Activated CD4-positive, alpha-beta T cell treated with anti-CD3 and anti-CD28 coated beads for 4 hours (primary cell): ENCODE measurements at places on chromosomes 13 and 19.

DNA sequence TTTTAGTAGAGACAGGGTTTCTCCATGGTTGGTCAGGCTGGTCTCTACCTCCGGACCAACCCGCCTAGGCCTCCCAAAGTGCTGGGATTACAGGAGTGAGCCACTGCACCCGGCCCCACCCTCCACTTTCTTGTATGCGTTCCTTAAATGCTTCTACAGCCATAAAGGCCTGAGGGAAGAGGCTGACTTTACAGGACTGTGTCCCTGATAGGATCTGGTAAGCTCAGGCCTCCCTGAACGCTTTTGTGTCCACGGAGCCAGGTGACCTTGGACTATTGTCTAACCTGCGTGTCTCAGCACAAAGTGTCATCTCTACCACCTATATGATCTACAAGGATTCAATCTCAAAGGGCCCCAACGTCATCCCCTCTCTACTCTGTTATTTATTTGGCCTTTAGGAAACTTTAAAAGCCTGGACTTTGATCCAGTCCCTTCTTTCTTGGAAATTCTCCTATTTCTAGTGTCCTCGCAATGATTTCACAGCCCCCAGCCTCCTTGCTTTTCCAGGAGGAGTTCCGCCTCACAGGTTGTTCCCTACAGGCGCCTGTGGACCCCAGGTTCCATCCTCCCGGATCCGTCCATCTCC, 701 bp downstream of the ZNF552 start:
- DNase-seq, result no peak

GRCh38 chr19:30854661-30855060, 482.5 kb downstream of the ZNF536 start:
- no peak for DNase-seq

DNA sequence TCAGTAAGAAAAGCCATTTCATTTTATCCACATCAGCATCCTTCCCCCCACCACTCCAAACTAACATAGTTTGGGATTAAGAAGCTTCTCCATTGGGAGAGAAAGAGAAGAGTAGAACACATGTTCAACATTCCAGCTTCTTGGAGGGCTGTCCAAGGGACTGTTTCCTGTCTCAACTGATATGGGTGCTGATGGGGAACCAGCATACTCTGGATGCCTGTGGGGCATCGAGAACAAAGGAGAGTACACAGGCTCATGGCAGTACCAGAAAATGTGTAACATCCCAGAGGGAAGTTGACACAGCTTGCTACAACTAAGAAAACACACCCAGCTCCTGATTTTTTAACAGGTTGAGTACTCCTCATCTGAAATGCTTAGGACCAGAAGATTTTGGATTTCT, 24.7 kb downstream of the SUCLA2 start:
- no peak for DNase-seq

GRCh38 chr13:97986835-97987234, 33.4 kb downstream of the IPO5 start:
- DNase-seq, result no peak

GRCh38 chr19:21922276-21922675, 86.3 kb upstream of the ZNF43 start:
- no peak for DNase-seq

- DNase-seq, result no peak
Observed at GRCh38 chr19:7000333-7000732, 20.9 kb downstream of the MBD3L2B start.

GRCh38 chr19:34229721-34230120, 24.6 kb upstream of the GARRE1 start:
- DNase-seq, result no peak

DNA sequence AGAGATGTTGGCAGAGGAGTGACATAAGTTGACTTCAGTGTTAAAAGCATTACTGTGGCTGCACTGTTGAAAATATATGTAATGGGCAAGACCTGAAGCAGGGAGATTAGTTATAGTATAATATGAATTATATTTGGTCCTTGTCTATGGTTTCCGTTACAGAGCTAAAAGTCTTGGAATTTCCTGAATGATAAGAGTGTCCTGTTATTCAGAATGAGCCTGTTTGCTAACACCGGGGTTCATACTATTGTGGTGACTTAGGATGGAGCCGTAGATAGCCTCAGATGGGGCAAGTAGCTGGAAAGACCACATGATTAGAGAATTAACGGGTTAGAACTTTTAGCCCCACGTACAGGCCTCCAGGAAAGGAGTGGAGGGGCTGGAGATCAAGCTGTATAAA, 5.7 kb downstream of the USPL1 start:
- DNase-seq, result no peak

DNA sequence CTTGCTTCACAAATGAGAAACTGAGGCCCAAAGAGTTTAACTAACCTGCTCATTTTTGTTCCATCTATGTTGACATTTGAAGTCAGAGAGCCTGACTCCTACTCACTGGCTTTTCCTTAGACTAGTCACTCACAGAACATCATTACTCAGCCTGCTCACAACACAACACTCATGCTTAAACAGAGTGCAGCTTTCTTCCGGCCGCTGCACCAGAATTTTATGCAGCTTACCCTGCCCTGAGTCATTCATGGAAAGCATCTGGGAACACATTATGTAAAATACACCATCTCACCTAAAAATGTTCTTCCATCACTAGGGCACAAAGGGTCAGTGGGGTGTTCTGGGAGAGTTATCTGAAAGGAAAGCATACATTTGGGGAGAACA, 303.4 kb downstream of the SPRY2 start:
- no peak for DNase-seq

GRCh38 chr19:42965176-42965575, 28.2 kb upstream of the PSG7 start:
- no peak for DNase-seq

DNA sequence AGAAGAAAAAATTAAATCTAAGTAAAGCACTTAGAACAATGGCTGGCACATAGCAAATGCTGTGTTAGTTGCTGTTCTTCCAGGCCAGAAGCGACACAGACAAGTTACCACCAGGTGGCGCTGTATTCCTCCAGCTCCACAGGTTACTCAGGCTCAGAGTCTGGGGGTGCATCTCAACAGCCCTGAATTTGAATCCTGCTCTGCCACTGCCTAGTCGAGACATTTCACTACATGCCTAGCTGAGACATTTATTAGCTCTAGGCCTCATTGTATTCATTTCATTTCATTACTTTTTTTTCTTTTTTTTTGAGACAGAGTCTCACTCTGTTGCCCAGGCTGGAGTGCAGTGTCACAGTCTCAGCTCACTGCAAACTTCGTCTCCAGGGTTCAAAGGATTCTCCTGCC, 16.4 kb upstream of the CYP2B6 start:
- peak; percentile 83 for DNase-seq

- no peak for DNase-seq
Observed at GRCh38 chr13:112744168-112745021, 54.6 kb downstream of the ATP11A start.

DNA sequence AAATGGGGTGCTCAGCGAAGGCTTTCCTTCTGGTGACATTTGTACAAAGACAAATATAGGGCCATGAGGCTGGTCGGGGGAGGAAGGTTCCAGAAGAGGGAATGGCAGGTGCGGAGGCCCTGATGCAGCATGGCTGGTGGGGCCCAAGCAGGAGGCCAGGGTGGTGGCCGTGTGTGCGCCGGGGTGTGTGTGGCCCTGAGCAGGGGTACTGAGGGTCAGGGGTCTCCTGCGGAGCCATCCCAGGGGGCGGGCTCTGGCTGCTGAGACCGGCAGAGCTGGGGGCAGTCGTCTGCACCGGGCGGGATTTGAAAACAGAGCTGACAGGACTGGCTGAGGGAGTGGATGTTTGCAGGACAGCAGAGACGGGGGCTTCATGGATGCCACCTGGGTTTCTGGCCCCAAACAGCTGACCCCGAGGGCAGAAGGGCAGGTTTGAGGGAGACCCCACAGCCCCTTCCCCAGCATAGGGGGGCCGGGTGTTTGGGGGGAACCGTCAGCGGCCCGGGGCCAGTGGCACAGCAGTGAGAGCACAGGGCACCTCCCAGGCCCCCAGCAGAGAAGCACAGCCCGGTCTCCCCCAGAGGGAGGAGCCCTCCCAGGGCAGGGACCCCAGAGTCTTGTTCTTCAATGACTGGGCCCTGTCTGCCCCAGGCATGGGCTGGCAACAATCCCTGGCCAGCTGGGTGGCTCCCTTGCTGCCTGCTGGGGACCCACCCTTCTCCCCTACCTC, 11.4 kb downstream of the PIAS4 start:
- DNase-seq, result no peak

DNA sequence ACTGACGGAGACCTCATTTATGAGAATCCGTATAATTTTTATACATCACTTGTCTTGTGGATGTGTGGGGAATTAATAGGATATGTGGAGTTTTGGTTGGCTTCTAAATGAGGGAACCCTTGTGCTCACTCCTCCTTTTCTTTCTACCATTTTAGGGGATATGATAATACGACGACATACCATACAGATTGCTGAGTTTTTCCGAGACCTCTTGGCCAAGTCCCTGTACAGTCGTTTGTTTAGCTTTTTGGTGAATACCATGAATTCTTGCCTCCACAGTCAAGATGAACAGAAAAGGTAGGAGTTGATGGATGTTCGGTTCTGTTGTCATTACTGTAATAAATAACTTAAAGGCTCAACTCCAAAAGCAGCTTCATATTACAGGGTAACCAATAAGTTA, 335.2 kb downstream of the MYO16 start:
- no peak for DNase-seq

DNA sequence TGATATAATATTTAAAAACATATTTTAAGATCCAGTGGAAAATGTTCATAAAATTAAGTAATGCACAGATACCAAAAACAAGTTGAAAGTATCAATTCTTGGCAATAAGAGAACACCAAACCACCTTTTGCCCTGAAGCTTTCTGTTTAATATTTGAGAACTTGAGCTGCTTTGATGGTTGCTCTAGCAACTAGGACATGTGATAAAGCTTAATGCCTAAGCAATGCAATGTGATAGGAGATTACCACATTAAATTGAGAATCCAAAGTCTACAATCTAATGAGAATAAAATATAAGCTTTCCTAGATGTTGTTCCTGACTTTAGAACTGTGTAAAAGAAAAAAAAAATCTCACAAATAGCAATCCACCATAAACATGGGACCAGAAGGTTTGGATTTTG, 1367.5 kb upstream of the PCDH9 start:
- DNase-seq, result no peak

DNA sequence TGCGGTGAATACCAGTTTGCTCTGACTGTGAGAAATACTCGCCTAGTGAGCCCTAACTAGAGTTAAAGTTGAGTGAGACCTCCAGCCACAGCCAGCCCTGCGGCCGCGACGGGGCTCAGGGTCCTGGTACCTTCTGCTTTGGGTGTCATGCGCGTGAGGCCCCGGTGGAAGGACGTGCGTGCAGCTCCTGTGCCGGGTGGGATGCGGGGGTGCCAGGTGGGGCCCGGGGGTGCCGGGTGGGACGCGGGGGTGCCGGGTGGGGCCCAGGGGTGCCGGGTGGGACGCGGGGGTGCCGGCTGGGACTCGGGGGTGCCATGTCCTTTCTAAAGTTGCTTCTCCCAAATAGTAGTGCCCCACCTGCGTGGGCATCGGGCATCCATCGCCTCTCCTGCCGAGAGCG, 8.5 kb upstream of the TMPRSS9 start:
- DNase-seq, result no peak

- no peak for DNase-seq
Observed at GRCh38 chr19:2166741-2167738, 3.3 kb downstream of the DOT1L start.

- DNase-seq, result no peak
Observed at GRCh38 chr19:51122112-51122981, 2.4 kb upstream of the SIGLEC9 start.

- no peak for DNase-seq
Observed at GRCh38 chr13:51152701-51153100, 41.6 kb upstream of the C13orf42 start.

GRCh38 chr13:30504081-30504480, 38.3 kb upstream of the HMGB1 start:
- no peak for DNase-seq

GRCh38 chr19:2113439-2114211, 16.9 kb downstream of the IZUMO4 start:
- DNase-seq, result no peak

- no peak for DNase-seq
Observed at GRCh38 chr19:4094761-4095487, 28.2 kb upstream of the ZBTB7A start.

- no peak for DNase-seq
Observed at GRCh38 chr13:109665240-109665639, 121.1 kb downstream of the IRS2 start.

DNA sequence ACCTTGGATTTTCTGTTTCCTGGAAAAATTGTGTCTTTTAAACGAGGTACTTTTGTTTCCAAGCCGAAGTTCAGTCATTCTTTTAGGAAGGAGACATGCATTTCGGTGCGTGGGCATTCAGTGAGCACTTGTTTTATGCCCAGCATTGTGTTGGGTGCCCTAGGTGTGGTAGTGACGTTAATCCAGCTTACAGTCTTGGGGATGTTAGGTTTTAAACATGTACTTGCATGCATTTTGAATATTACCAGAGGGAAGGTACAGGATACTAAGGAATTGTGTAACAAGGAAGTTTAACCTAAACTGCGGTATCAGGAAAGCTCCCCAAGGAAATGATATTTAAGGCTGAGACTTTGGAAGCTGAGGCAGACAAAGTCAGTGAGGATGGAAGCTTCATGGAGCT, 66.3 kb downstream of the ARHGAP35 start:
- DNase-seq, result no peak

DNA sequence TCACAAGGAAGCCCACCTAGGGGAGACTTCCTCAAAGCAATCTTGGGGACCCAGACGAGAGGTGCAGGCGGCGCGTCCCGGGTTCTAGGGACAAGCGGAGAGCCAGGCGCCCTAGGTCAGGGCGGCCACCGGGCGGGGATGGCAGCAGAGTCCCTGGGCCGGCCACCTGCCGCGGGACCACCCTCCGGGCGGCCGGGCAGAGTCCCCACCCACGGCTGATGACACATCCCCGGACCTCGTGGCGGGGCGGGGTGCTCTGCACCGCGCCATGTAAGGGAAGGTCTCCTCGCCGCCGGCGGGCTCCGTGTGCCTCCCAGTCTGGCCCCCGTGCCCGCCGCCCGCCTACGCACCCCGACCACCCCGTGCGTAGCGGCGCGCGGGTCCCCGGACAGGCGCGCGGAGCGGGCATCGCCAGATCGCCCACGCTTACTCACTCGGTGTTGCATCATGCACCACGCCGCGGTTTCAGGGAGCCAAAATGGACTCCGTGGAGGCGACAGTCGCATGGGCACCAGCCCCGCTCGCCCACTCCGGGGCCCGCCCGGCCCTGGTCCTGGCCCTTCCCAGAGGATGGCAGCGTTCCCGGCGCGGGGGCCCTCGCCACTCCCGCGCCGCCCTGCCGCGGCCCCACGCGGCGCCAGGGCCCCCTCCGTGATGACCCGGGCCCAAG, 643 bp downstream of the SLC7A1 start:
- peak; percentile 70 for DNase-seq

DNA sequence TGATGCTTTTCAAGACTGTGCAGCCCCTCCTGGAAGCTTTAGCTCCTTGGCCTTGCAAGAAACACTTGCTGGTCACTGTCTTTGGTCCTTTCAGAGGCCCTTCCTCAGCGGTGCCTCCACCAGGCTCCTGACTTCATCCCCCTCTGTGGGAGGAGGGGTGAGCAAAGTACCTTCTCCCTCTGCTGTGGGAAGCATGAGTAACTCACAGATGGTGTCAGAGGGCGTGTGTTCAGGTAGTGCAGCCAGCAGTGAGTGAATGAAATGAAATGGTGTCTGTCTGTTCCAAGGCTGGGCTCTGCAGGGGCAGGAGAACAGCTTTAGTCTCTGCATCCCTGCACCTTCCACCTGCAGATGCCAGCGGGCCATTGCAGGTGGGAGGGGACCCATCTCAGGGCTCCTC, 102.9 kb downstream of the SHISA2 start:
- no peak for DNase-seq
